ENCODE measurements at places on chromosomes 7 and 10.

- peak; percentile 56 for DNase-seq
Measured at GRCh38 chr10:14543046-14543903, 212.6 kb upstream of the FRMD4A start.

DNA sequence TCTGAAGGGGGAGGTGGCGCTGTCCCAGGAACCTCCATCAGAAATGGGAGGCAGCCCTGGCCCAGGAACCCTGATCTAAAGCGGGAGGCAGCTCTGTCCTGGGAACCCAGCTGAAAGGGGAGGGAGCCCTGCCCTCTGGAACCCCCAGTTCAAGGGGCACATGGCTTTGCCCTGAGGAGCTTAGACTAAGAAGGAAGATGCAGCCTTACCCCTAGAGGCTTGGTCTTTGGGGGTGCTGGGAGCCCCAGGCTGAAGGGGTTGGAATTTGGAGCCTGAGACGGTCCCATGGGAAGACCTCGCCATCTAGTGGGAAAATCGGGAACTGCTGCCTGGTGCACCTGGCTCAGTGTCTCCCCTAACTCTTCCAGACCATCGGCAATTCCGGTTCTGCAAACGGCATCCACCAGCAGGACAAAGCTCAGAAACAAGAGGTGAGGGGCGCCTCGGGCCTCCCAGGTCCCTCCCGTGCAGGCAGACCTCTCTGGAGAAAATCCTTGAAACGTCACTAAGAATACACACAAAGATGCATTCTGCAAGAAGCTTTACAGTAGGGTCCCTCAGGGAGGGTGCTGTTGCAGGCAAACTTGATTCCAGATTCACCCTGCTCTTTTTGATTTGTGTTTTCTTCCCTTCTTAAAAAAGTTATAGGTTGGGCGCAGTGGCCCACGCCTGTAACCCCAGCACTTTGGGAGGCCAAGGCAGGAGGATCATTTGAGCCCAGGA is 52.4 kb upstream of the GTF2IRD1 start:
- peak; percentile 59 for DNase-seq

DNA sequence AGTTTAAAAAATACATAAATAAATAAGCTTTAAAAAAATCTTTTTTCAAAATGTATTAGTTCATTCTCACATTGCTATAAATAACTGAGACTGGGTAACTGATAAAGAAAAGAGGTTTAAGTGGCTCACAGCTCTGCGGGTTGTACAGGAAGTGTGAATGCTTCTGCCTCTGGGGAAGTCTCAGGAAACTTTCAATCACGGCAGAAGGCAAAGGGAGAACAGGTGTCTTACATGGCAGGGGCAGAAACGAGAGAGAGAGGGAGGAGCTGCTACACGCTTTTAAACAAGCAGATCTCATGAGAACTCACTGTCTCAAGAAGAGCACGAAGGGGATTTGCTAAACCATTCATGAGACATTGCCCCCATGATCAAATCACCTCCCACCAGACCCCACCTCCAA is 114.6 kb downstream of the DNAJC1 start:
- no peak for DNase-seq

GRCh38 chr7:68998136-68998535 is 600.1 kb upstream of the AUTS2 start:
- DNase-seq: no peak

DNA sequence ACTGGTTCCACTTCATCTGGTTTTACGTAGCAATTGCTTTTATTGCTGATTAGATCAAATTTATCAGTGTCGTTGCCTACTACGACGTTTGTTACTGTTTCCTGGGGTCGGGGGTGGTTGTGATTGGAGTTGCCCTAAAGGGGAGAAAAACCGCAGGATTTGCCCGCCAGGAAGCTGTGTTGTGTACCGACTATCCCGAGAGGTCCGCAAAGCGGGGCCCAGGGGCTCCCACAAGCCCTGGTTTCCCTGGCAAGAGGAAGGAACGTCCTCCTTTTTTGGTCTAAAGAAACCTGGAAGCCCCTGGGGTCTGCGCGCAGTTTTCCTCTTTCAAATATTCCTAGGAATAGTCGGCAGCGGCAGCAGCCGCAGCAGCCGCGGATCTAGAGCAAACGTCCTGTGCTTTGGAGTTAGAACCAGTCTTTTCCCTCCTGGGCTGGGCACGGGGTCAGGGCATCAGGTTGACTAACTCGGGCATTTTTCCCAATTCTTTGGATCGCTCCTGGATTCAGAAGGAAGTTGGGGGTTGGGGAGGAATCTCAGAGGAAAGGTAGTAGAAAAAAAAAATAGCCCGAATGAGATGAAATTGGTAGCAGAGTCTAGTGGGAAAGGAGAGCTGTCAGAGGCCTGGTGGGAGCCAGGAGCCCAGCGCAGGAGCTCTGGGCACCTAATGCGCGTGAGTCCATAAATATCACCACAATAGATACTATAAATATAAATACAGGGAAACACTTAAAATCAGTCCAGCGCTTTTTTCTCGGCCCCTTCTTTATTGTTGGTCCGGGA is 4.6 kb downstream of the VAX1 start:
- no peak for DNase-seq

DNA sequence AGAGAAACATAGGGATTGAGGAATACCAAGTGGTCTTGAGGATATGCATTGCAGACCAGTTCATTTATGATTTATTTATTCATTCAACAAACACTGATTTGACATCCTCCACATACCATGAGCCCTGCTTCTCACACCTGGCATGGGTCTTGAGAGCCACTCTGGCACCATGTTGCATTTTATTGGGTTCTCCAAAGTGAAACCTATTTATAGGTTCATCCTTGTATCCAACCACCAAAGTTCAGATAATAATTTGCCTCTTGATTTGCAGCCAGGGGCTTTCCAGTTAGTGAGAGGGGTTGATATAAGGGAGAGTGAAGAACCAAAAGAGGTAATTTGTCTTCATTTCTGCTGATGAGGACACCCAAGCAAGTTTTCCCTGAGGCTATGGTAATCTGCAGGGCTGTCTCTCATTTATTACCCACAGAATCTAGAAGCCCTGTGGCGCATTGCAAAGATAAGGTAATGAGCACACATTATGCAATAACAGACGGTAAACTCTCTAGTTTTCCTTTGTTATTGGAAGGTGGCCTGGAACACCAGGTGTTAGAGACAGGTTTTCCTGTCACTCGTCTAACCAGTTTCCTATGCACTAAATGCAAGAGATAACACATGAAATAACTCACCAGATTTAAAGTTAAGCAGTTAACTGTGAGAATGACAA is 28.8 kb upstream of the ICA1 start:
- DNase-seq: no peak

DNA sequence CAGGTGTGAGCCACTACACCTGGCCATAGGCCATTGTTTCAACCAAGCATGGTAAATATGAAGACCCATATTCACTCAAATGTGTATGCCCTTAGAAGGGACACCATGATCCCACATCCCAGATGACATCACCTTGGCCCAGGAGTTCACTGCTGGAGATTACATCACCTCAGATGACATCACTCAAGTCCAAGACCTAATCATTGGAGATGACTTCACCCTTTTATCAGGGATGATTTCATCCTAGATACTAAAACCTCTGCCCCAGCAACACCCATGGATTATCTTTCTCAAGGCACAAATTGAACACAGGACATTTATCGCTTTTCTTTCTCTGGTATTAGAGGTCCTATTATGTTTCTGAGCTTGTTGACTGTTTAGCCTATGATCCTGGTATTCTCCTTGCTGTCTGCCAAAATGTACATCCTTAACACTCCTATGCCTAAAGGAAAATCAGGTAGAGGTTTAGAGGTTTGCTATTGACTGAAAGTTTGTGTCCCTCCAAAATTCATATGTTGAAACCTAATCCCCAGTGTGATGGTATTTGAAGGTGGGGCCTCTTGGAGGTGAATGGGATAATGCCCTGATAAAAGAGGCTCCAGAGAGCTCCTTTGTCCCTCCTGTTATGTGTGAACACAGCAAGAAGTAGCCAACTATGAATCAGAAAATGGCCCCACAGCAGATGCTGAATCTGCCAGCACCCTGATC is 9.8 kb upstream of the CYP2C18 start:
- no peak for DNase-seq

DNA sequence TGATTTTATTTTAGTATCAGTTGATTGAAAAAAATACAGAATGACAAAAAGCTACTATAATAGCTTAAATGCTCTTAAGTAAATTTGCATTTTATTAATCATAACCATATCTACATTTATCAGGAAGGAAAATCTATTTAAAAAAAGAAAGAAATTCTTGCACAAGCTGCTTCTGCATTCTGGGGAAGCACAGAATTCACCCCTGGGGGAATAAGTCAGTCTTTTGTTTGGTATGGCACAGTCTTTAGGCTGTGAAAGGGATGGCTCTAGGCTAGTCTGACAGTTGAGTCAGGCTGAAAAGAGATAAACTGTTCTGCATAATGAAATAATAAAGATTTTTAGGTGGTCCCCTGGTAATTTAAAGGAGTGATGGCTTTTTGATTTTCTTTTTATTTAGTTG is 37.9 kb downstream of the HTR7 start:
- DNase-seq: no peak

DNA sequence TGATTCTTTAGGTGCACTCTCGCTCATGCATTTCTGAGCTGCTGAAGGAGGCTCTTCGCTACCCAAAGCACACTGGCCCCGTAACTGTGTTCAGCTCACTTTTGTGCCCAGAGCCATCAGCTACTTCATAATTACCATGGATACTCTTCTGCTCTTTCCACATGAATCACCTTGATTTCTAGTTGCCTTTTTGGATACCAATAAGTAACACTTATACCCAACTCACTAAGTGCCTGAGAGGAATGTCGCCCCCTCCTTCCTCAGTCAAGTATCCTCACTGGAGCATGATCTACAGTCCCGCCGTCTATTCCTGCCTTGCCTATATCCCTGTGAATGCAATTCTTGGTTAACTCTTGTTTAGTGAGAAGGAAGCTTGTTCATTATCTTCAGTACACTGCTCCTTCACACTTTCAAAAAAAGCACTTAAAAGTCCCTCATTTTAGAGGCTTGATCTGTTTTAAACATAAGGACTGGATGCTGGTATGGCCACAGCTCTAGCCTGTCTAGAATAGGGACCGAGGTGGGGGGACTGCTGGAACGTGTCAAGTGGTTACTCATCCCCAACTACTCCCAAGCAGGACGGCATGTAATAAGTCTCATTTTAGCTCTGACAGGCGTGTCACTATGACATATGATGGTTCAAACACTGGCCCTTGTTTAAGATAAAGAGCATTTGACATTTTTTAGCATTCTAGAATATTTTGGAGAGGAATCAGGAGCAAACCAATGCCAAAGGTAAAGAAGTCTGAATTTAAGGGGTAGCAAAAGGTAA is 23.7 kb downstream of the SVIL start:
- DNase-seq: no peak

DNA sequence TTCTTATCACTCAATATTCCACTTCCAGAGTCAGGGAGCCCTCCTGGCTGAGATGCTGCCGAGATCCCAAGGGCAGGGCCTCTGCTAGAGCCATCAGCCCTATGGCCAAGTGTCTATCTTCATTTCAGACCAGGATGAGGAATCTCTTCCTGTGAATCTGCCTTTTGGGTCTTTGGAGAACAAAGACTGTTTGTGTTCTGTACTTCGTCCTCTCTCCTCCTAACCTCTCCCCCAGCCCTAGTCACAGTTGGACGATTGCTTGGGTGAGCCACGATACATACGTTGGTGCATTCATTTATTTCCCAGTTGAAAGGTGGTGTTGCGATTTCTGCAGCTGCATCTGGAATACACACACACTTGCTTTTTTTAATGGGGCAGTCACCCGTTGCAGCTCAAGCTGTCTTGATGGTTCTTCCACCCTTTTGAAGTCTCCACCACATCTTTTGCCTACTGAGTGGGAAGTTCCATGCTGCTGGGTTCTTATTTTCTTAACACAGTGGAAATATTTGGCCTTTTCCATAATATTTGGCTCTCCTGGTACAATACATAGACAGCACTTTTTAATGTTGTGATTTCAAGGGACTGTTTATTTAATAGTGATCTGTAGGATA is 26.7 kb downstream of the SH3PXD2A start:
- DNase-seq: no peak

DNA sequence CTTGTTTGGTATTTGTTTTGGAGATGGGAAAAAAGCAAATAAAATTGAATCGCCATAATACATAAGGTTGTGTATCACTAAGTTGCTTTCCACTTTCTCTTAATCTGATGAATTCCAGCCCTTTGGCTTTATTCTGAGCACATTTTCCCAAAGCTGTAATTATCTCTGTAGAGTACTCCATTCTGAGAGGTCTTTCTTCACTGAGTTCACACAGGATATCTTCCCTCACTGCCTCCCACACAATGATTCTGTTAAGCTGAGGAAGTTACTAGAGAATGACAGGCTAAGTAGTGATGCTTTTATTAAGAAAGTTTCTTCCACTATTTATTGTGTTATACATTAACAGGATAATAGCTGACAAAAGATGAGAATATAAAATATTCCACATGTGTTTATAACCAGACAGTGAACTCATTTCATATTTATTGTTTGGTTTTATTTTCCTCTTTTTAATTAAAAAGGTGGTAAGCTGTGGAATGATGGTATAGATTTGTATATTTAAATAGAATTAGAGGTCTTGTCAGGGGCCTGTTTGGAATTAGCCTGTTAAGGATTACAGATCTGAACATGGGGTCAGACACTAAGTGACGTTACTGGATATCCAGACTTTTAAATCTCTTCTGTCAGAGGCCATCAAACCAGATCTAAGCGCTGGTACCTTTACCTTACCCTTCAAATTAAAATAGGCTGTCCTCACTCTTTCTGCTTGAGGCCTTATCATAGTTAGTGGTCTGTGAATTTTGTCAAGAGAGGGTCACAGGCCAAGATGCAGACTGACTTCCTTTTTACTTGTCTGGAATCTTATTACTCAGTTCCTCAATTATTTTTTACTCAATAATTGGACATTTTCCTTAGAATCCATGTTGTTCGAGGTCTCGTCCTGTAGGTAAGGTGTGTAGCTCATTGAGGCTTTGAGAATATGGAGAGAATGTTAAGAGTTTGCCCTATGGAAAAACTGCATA is 8.4 kb downstream of the PLXDC2 start:
- no peak for DNase-seq

GRCh38 chr10:50392966-50393718 is 141.8 kb upstream of the ASAH2 start:
- DNase-seq: no peak

- DNase-seq: peak; percentile 68
Measured at GRCh38 chr7:150942001-150942590, 36.0 kb downstream of the KCNH2 start.

DNA sequence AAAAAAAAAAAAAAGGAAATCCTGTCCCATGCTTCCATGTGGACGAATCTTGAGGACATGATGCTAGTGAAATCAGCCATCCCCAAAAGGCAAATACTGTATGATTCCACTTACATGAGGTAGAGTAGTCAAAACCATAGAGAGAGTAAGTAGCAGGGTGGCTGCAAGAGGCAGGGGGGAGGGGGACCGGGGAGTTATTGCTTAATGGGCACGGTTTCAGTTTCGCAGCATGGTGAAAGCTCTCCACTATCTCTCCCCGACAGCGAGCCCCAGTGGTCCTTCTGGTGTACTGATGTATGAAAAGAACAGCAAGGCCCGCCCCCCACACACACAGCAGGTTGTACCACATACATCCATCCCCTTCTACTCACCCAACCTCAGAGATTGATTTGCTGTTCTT is 32.8 kb downstream of the NOD1 start:
- DNase-seq: peak; percentile 73

- peak; percentile 98 for DNase-seq
Measured at GRCh38 chr10:129466703-129467358, at the start of gene MGMT. MGMT (plus strand) TSS chr10:129467241.

GRCh38 chr7:80134536-80135308 is at the start of gene GNAI1:
GNAI1 (plus strand) TSS chr7:80134831; CDS start chr7:80135161, 330 bp downstream.
- DNase-seq: peak; percentile 72

GRCh38 chr7:155312633-155313032 is 15.0 kb downstream of the INSIG1 start:
- DNase-seq: no peak
